8988T (cell line): ENCODE measurements at places on chromosomes 12 and 14.

DNA sequence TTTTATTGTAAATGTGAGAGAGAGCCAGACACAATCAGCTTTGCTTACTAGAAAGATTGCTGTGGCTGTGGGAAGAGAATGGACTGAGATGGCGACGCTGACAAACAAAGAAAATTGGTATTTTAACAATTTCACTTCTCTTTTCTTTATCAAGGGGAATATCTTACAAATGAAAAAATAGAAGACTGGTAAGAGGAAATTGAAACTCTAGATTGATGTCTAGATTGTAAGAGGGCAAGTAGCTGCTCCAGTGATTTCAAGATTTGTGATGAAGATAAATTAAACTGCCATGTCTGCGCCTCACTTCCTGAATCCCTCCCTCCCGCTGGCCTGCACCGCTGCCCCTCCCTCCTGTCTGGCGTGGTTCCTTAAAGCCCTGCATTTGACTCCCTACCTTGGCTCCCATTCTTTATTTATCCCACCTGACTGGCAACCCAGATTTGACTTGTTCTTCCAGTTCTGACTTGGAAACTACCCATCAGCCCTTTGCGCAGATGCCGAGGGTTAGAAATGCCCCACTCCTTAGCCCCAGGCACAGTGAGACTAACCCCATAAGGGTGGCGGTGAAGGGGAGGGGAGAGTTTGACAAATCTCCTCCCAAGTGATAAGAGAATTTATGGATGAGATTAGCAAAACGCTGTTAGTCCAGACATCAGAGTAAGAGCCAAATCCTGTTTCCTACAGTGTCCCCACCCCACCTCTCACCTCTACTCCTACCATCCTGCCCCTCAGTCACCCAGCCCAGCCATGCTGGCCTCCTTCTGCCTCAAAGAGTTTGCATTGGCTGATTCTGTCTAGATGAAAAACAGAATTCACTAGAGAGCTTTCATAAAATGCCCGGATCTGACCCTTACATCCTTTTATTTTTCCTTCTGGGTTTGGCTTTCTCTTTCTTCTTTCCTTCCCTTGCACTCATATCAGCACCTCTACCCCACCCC, 125.3 kb upstream of the ATF7IP start:
- DNase-seq, result no peak

DNA sequence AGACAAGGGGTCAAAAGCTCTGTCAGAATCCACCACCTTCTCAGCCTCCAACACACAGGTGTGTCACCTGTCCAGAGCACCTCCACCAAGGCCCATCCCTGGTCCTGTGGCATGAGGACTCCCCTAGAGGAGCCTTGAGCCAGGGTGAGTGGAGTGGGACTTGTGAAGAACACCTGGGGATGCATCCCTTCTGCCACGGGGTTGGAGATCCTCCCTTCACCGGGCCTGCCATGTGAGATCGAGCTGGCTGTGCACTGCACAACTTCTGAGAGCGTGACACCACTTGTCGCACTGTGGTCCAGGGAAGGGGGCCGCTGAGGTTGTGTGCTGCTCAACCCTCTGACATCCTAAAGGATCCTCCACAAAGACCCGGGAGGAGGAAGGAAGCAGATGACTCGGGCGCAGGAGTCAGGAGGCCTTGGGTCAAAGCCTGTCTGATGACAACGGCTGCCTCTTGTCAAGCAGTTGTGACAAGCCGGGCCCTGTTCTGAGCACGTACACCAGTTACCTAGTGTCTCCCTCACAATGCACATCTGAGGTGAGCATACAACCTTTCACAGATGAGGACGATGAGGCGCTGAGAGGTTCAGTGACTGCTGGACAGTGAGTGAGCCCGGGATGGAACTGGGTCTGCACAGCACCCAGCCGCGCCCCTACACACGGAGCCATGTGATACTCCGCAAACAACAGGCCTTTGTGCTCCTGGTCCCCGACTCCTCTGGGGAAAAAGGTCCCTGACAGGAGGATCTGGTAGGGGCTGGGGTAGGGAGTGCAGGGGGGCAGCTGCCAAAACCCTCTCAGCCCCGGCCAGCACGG, 35.6 kb downstream of the CHGA start:
- no peak for DNase-seq

- DNase-seq, result no peak
These were observed at the start of gene MSI1 for GRCh38 chr12:120368789-120369602. Gene MSI1, minus strand, starts transcription at chr12:120369164. Its CDS starts 73 bp downstream, at chr12:120369091.

DNA sequence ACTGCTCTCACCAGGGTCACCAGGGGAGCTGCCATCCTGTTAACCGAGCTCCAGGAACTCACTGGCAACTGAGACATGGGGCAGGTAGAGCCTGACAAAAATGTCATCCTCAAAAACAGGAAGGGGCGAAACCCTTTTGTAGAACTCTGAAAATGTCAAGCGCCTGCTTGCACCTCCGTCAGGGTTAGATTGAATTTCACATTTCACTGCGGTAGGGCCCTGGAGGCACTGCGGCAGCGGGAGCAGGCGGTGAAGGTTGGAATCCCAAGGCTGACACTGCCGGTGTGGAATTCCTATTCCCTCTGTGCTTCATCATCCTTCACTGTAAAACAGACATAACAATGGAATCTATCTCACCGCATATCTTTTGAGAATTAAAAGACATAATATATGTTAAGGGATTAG, 142.8 kb upstream of the TMCC3 start:
- no peak for DNase-seq

GRCh38 chr12:100512692-100513091, 39.0 kb downstream of the NR1H4 start:
- DNase-seq, result no peak

DNA sequence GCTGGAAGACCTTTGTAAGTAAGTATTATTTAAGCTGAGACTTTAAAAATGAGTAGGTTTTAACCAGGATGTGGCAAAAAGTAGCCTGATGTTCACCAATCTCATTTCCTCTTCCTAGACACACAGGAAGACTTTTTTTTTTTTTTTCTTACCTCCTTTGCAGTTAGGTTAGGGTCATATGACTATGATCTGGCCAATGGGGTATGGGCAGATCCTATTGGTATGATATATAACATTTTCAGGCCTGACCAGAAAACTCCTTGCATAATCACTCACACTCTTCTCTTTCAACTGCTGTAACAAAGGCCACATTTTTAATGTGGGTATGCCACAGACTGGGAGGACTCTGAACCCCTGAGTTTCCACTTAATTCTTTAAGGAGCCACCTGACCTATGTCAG, 2.7 kb upstream of the RPS6KA5 start:
- no peak for DNase-seq

GRCh38 chr12:50564237-50564947, 59.6 kb downstream of the DIP2B start:
- no peak for DNase-seq

GRCh38 chr12:120231316-120232011, 30.6 kb upstream of the RPLP0 start:
- DNase-seq, result peak; percentile 72

DNA sequence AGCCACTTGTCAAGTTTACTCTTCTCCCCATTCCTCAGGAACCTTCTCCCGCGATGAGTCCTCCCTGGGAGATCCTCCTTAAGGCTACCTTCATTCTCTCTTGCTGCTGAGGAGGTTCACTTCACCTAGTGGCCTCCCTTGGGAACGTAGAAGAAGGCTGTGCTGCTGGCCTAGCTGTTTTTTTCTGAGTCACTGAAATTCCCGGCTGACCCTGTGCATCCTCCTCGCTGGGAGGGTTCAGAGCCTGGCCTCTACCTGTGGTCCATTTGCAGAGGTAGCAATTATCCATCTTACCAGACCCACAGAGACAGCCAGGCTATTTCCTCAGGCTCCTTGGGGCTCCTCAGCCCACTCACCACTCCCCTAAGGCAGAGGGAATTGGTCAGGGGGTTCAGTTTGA, 4.6 kb downstream of the KRT82 start:
- no peak for DNase-seq

DNA sequence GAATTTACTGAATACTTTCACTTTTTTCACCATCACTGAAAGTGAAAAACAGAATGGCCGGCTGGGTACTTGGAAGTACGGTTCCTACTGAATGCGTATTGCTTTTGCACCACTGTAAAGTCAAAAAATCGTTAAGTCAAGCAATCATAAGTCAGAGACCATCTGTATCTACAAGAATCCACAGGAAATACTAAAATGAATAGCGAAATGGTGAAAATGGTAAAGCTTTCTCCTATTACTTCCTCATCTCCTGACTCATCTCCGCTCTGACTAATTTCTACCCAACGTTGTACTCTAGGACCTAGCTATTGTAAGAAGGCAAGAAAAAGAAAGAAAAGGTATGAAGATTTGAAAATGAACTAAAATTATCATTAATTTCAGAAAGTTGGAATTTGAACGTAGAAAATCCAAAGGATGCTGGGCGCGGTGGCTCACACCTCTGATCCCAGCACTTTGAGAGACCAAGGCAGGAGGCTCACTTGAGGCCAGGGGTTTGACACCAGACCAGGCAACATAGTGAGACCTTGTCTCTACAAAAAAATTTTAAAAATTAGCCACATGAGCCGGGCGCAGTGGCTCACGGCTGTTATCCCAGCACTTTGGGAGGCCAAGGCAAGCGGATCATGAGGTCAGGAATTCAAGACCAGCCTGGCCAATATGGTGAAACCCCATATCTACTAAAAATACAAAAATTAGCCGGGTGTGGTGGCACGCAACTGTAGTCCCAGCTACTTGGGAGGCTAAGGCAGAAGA, 5.3 kb upstream of the CDCA4 start:
- DNase-seq, result no peak

DNA sequence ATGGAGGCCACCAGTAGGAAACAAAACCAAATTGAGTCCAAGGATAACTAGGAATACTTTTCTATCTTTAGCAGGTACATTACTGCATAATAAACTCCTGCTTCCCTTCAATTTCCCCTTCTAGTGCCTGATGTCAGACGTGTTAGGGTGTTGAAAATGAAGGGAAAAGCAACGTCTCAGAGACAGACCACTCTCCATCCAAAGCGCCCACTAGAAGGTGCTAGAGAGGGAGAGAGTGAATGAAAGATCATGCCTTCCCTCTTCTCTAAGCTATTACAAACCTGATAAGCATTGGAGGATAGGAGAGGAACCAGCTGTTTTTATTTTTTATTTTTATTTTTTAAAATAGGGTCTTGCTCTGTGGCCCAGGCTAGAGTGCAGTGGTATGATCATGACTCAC, 64.1 kb downstream of the ZNF641 start:
- DNase-seq, result no peak

GRCh38 chr14:50085570-50086320, 30.6 kb downstream of the VCPKMT start:
- no peak for DNase-seq

DNA sequence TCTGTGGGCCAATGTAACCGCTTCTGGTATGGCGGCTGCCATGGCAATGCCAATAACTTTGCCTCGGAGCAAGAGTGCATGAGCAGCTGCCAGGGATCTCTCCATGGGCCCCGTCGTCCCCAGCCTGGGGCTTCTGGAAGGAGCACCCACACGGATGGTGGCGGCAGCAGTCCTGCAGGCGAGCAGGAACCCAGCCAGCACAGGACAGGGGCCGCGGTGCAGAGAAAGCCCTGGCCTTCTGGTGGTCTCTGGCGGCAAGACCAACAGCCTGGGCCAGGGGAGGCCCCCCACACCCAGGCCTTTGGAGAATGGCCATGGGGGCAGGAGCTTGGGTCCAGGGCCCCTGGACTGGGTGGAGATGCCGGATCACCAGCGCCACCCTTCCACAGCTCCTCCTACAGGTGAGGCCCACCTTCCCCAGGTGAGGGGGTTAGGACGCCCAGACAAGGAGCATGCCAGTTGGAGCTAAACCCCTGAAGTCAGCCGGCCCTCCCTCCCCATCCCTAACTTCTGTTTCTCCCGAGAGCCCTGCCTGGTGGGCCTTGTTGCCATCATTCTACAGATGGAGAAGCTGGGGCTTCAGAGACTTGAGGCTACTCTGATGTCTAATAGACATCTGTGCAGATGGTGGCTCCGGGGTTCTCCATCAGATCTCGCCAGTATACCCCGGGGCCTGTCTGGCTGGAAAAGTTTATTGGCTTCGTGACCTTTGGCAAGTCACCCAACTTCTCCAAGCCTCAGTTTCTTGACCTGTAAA, 25.3 kb downstream of the PAPLN start:
- DNase-seq, result no peak

GRCh38 chr12:109762673-109763191, 49.1 kb downstream of the FAM222A start:
- no peak for DNase-seq

DNA sequence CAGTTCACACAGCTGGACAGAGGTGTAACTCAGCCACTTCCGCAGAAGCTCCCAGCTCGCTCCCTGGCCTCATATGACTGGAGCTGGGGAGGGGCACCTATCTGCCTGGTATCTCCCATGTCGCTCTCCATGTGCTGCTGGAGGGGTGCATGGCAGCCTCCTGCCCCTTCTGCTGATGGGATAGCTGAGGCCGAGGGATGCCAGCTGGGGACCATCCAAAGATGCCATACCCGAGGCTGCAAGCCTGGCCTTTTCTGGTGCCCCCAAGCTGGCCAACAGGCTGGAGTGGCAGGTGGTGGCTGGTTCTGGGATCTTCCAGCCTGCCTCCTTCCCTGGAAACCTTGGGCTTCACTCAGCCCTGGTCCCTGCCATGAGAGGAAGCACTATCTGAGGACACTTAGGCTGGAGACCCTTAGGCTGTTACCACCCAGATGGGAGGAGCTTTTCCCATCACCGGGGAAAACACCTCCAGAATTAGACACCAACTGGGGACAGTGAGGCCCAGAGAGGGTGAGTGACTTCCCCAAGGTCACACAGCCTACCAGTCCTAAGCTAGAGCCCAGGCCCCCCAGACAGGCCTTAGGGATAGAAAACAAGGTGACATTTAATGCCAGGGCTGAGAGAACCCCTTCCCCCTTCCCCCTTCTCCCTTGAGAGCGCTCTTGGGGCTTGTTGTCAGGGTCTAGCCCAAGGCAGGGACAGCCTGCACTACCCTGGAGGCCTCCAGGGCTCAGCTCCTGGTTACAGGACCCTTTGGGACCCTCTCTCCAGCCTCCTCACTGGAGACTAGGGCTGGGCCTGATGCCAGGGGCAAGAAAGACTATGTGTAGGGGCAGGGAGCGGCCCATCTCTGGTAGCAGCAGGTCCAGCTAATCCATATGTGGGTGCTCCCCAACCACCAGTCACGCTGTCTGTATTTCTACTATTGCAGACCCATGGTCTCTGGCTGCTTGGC, 7.1 kb downstream of the DTX1 start:
- DNase-seq, result peak; percentile 5

DNA sequence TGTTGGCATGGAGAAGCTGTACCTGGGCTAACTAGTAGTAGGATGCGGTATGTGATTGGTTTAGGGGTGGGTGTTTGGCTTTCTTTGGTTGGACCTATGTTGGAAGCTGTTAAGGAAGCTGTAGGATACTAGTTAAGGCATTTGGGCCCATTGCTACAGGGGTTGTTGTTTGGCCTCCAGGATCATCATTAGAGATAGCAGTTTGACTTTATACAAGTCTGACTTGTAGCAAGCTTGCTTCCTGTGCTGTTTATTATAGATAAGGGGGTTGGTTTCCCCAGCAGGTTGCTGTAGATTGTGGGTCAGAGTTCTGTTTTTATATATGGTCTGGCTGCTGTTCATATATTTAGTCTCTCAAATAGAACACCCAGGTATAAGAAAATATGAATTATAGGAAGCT, 1.4 kb upstream of the PRIM1 start:
- DNase-seq, result no peak

GRCh38 chr14:95998656-95999055, 40.5 kb upstream of the C14orf132 start:
- no peak for DNase-seq

GRCh38 chr12:94167756-94168416, 19.5 kb downstream of the PLXNC1 start:
- DNase-seq, result no peak

- DNase-seq, result no peak
These were observed 133.8 kb downstream of the RIMBP2 start for GRCh38 chr12:130582286-130582685.
